ENCODE measurements at places on chromosomes 4 and X. TPM values are rescaled to one million over a fixed set of nuclear protein-coding genes. Genes with fewer than 3 reads are reported as not detected.
A peak's percentile ranks its signal among the peaks of the same experiment; 100 is the strongest.

GRCh38 chr4:80171251-80171650 lies 26.1 kb upstream of the PRDM8 start:
- no peak for DNase-seq

GRCh38 chrX:68789966-68790365 lies 38.9 kb upstream of the EFNB1 start:
- no peak for DNase-seq

DNA sequence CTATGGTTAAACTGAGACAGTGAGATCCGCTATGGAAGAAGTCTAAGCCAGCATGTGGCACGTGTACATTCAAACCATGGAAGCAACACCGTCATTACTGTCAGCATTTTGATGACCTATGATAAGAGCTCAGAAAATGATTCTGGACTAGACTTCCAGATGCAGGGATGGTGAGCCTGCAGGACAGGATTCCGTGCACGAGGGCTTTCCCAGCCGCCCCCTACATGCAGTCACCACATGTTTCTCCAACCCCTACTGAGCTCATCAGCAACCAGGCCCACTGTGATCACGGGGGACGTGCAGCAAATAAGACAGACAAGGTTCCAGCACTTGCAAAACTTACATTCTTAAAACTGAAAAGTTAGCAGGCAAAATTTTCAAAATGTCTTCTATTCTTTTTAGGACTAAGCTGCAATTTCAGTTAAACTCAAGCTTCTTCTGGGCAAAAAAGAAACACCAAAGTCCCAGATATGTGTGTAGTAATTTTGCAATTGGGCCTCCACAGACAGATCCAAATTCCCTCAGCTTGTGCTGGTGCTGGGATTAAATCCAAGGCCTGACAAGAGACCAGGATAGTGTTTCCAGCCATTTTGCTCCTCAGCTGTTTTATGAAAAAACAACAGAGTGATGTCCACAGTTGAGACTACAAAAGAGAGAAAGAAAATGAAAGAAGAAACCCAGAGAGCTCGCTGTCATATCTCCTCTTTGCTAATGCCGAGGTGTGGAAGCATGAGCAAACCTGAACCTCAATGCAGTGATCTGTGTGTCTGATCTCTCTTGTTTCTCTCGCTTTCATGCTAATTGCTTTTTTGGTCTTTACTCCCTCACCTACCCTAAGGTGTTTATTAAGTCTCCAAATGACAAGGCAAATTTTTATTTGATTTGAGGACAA lies 118.2 kb downstream of the AFAP1 start:
- no peak for DNase-seq

GRCh38 chr4:75004755-75005668 lies 72.1 kb downstream of the PARM1 start:
- DNase-seq, result no peak

GRCh38 chr4:17033025-17033767 lies 134.8 kb upstream of the LDB2 start:
- DNase-seq, result no peak

DNA sequence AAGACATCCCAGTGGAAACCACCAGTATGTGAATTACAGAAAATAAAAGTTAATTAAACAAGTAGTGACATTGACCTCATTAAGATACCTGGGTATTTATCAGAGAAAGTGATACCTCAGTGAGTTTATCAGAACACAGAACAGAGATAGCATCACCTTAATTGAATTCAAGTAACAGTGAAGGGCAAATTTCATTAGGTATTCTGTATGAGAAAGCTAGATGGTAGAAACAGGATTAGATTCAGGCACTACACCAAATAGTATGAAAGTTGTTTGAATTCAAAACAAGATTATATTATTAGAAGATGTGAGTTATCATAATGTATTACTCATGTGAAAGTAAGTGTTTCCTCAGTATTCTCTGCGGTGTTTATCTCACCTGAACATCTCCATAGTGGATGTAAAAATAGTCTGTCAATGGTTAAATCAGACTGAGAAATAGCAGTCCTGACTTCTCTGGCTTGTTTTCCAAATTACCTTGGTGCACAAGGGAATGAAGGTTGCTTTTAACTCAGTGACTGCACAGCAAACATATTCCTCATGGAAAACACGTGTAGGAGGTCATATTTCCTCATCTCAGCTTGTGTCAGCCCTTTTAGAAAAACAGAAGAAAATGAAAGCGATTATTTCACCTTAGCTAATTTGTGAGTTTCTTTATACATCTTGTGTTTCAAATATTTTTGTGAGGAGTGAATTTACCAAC lies 79.9 kb upstream of the PCDH18 start:
- DNase-seq, result no peak

- no peak for DNase-seq
These were observed 393.4 kb downstream of the PABPC4L start for GRCh38 chr4:133808151-133808550.

GRCh38 chr4:45350438-45350837 lies 624.1 kb upstream of the GNPDA2 start:
- peak; percentile 37 for DNase-seq

DNA sequence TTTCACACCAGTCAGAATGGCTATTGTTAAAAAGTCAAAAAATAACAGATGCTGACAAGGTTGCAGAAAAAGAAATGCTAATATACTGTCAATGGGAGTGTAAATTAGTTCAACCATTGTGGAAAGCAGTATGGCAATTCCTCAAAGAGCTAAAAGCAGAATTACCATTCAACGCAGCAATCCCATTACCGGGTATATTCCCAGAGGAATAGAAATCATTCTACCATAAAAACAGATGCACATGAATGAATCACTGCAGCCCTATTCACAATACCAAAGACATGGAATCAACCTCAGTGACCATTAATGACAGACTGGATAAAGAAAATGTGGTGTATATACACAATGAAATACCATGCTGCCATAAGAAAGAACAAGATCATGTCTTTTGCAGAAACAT lies 243.0 kb downstream of the STPG2 start:
- no peak for DNase-seq

DNA sequence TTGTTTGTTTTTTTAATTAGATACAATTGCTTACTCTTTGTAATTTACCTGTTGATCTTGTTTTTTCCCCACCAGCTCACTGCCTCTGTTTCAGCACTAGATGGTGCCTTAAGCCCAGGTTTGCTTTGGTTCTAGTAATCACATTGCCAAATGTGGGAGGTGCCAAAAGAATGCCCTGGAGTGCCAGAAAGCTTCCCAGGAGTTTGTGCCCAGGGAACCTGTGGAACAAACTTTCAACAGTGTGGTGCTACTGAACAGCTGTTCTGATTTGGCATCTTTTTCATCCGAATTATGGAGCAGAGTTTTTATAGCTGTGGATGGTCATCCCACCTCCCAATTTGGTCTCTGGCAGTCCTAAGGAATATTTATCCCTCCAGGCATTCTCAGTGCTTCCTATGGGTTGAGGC lies 1000.7 kb downstream of the STIM2 start:
- peak; percentile 4 for DNase-seq

GRCh38 chrX:69616457-69617203 lies 717 bp downstream of the EDA start:
- no peak for DNase-seq

GRCh38 chr4:53928825-53929224 lies 135.6 kb downstream of the CHIC2 start:
- DNase-seq, result no peak

GRCh38 chr4:129240816-129241215 lies 144.9 kb downstream of the C4orf33 start:
- no peak for DNase-seq

- DNase-seq, result no peak
These were observed 148.9 kb downstream of the MAML3 start for GRCh38 chr4:140004922-140005627.

GRCh38 chr4:155491336-155492120 lies 114.8 kb upstream of the MAP9 start:
- no peak for DNase-seq

- DNase-seq, result no peak
These were observed 4.7 kb downstream of the PDE6B start for GRCh38 chr4:629915-630641.

GRCh38 chr4:186286581-186286980 lies 20.6 kb downstream of the F11 start:
- no peak for DNase-seq

DNA sequence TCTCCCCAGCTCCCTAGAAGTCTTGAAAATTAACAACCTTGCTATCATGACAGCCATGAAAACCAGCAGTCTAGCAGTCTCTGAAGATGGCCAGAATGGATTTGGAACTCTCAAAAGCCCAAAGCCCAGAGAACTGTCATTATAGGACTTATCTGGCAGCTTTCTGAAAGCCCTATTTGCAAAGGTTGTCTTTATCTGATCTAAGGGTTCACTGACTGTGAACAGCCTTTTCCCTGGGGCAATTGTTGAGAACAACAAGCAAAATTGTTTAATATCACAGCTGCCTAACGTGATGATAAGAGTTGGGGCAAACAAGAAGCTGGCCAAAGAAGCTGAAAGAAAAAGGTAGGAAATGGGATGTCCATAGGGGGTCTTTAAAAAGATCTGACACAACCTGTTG lies 20.9 kb upstream of the KLHL8 start:
- no peak for DNase-seq

DNA sequence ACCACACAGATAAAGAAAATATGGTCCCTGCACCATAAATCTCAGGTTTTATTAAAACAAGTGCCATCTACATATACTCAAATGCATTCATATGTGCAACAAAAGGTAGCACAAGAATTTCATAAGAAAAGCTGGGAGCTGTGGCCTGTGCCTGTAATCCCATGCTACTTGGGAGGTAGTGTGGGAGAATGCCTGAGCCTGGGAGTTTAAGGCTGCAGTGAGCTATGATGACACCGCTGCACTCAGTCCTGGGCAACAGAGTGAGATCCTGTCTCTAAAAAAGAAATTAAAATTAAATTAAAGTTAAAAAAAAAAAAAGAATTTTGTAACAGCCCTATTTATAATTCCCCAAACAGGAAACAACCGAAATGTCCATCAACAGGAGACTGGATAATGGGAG lies 81.3 kb upstream of the JADE1 start:
- no peak for DNase-seq

GRCh38 chr4:183989461-183989860 lies 84.4 kb downstream of the STOX2 start:
- no peak for DNase-seq

DNA sequence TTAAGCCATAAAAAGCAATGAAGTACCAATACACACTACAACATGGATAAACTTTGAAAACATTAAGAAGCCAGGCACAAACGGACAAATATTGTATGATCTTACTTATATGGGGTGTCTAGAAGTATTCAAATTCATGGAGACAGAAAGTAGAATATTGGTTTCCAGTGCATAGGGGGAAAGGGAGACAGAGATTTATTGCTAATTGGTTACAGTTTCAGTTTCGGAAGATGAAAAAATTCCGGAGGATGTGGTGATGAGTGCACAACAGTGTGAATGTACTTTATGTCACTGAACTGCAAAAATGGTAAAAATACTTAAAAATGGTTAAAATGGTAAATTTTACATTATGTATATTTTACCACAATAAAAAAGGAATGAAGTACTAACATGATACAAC lies 5.1 kb upstream of the PRDX4 start:
- DNase-seq, result no peak

GRCh38 chr4:159227984-159228383 lies 125.1 kb downstream of the RAPGEF2 start:
- peak; percentile 79 for DNase-seq

DNA sequence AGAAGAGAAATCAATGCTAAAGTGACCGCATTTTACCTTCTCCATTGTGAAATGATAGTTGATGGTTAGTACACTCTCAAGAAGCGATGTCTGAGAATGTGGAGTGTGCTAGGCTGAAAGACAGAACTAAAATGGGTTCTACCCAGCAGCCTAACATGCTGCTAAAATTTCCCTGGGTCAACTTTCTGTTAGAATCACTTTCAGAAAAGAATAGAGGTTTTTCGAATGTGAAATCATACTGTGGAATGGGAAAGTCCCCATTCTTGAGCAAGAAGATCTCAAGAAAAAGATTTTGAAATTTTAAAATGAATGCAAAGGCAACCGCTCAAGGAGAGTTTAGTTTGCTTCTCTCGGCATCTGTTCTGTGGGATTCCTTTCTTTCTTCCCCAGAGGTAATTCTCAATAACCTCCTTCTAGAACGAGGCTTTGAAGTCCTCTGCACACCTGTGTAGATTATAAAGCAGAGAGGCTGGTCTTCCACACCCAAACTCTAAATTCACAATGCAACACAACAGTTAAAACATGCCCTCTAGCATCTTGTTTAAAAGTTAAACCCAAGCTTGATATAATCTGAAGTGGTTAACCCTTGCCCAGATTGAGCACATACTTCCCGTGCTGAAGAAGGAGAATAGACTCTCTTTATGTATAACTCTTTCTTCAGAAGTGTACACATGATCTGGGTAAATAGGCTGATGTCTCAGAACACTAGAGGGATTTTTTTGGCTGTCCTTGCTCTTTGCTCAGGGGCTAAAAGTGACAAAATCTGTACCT lies 208.7 kb upstream of the KLF3 start:
- no peak for DNase-seq

DNA sequence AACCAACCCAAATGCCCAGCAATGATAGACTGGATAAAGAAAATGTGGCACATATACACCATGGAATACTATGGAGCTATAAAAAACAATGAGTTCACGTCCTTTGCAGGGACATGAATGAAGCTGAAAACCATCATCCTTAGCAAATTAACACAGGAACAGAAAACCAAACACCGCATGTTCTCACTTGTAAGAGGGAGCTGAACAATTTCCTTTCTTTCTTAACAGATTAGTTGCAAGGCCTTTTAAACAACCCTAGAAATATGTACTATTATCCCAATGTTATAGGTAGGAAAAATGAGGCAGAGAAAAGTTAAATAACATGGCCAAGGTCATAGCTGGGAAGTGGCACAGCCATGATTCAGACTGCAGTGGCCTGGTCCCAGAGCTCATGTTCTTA lies 5.8 kb upstream of the OCIAD2 start:
- no peak for DNase-seq

GRCh38 chrX:18889346-18890048 lies 94.4 kb downstream of the PHKA2 start:
- DNase-seq, result no peak

DNA sequence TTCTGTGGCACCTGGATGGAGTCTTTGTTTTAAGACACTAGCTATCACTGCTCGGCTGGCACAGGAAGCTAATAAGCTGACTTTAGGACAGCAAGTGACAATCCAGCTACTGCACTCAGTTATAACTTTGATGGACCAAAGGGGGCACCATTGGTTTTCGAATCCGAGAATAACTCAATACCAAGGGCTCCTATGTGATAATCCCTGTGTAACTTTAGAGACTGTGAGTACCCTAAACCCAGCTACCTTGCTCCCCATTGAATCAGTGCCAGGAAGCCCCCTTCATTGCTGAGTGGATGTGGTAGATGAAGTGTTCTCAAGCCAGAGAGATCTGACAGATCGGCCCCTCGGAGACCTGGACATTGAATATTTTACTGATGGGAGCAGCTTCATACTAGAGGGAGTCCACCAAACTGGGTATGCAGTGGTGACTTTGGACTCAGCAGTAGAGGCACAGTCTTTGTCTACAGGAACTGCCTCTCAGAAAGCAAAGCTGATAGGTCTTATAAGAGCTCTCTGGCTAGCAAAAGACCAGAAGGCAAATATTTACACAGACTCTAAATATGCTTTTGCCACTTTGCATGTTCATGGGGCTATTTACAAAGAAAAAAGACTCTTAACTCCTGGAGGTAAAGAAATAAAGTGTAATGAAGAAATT lies 35.5 kb upstream of the UGT2B7 start:
- DNase-seq, result no peak

- DNase-seq, result no peak
These were observed 174.0 kb upstream of the FMR1 start for GRCh38 chrX:147737690-147738089.

Gene TEX13A
- not detected for polyA plus RNA-seq

Gene TRAPPC2
- polyA plus RNA-seq, result 17.8 TPM

Gene HS3ST1
- polyA plus RNA-seq, result 3.7 TPM

Gene RS1
- polyA plus RNA-seq, result 0.37 TPM

Gene NLGN4X
- 2.0 TPM for polyA plus RNA-seq

Gene P2RY10
- polyA plus RNA-seq, result 0.16 TPM

Gene CCKAR
- 0.18 TPM for polyA plus RNA-seq

Gene CDS1
- polyA plus RNA-seq, result 15.1 TPM

Gene TSPAN6
- 120 TPM for polyA plus RNA-seq

All from right lung (tissue), 10 donors.